ENCODE measurements at places on chromosomes 13 and 19. TPM values are rescaled to one million over a fixed set of nuclear protein-coding genes. Genes with fewer than 3 reads are reported as not detected.

Gene ZGLP1
- 4.7 TPM for total RNA-seq

Gene ZNF492
- 0.39 TPM for total RNA-seq

Gene GPI
- 298 TPM for total RNA-seq

Gene TSKS
- not detected for total RNA-seq

Gene ZNF724
- total RNA-seq = 77.5 TPM

Gene PSPN
- total RNA-seq = 0.93 TPM

Gene GGN
- 0.70 TPM for total RNA-seq

Gene SYNE4
- 24.1 TPM for total RNA-seq

DNA sequence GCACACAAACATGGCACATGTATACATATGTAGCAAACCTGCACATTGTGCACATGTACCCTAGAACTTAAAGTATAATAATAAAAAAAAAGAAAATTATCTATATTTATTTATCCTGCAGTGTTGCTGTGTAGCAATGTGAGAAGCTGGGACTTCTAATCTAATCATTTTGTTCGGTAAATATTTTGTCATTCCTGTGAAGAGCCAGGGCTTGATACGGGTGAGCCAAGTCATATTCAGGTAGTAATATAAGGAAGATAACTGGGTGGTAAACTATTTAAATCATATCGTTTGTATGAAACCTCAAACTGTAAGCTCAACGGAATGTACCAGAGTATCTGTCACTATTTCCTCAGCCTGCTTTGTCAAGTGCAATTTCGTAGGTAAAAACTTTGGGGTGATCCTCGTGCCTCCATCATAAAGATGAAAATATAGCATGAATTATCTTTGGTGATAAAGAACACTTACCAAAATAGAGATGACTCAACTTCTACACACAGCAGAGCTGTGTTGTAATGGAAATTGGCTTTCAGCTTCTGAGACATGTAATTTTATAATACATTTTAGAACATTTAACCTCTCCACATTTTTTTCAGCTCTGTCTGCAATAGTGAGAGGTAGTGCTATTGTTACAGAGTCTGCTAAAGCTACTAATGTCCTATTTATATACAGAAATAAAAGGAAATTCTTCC, 92.9 kb downstream of the PCDH9 start:
- H3K27me3 ChIP-seq = no peaks in the 10 kb centered on the region
- no peak overlapping the region for H3K4me3 ChIP-seq
- no peaks in the 10 kb centered on the region for H3K4me1 ChIP-seq

DNA sequence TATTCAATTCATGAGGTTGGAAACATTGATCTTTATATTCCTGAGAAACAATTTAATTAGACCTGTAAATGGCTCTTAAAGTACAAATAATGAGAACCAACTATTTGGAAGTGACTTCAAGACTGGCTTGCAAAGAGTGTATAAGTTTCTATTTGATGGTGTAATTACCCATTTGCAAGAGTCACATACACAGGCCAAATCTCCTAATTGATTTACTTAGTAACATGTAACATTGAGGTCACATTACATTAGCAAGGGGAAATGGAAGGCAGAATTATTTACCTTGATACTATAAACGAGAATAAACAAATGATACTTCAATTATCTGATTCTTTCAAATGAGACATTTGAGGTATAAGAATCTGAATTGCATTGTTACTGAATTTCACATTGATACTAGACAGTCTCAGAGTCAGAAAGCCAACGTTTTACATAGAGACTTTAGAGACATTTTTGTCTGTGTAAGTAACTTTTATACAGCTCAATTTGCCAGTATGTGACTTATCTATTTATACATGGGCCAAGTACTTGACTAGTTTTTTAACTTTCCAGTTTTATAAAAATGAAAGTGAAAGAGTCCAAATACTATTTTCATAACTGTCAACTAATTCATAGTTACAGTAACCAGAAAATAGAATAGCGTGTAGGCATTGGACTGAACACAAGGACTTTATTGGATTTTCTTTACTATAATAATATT, 95.6 kb upstream of the RFC3 start:
- no peaks in the 10 kb centered on the region for H3K36me3 ChIP-seq
- no peak overlapping the region for H3K27ac ChIP-seq
- H3K4me3 ChIP-seq = no peak overlapping the region

DNA sequence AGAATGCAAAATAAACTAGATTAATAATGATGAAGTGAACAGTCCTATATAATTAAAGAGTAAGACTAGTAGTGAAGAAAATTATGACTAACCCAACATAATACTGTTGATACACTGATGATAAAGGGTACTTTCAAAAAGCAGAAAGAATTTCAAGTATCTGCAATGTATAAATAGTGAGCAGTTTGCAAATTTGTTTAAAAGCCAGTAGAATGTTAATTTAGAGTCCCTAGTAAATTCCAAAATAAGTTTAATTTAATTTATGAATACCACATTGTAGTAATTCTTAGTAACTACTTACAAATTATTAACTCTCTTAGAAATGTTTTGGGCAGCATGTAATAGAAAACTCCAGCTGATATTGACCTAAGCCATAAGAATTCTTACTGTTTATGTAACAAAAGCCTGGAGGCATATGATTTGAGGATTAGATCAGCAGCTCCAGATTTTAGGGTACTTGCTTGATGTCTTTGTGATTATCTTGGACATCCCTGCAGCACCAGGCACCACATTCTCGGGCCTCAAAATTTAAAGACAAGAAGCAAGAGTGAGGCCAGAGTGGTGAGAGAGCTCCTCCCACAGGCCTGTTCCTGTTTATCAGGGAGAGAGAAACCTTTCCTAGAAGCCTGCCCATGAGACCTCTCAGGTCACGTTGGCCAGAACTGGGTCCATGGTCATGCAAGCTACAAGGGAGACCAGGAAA, 67.6 kb upstream of the TDRD3 start:
- no peak overlapping the region for H3K4me3 ChIP-seq
- no peaks in the 10 kb centered on the region for H3K27me3 ChIP-seq
- no peaks in the 10 kb centered on the region for H3K36me3 ChIP-seq
- H3K4me1 ChIP-seq = no peaks in the 10 kb centered on the region
- no peak overlapping the region for H3K27ac ChIP-seq

DNA sequence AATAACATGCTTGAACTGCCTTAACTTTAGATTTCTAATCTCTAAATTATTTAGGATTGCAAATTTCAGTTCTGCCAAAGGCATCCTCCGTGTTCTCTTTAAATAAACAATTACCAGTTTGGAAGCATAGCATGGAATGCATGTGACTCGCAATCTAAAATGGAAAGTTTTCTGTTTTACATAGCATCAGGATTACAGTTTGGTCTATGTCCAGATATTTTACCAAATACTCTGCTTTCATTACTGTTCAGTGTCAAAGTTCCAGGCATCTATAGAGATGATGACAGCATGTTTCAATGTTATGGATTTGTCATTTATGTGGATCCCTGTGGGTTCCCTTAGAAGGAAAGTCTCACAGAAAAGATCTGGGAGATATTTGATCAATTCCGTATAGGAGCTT, 16.8 kb downstream of the FLT1 start:
- no peak for DNase-seq
- no peak overlapping the region for H3K27ac ChIP-seq
- no peak overlapping the region for H3K4me3 ChIP-seq
- no peaks in the 10 kb centered on the region for H3K36me3 ChIP-seq
- H3K4me1 ChIP-seq = peaks cover 35% of the 10 kb centered on the region
- H3K27me3 ChIP-seq = no peaks in the 10 kb centered on the region

DNA sequence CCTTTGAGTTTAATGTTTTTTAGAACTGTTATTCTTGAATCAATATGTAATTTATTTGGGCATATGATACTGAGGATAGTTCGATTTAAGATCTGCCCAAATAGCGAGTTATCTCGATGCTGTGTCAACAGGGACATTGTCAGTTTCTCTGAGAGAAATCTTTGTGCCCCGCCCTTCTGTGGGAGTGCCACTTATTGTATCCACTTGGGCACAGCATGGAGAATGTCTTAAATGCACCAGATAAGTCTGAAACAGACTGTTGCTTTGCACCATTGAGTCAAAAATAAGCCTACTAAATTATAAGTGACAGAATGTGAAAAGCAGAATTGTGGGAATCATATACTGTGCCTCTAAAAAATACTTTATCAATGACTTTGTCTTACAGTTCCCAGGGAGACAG, 45.6 kb downstream of the RNASEH2B start:
- no peaks in the 10 kb centered on the region for H3K36me3 ChIP-seq
- H3K4me3 ChIP-seq = no peak overlapping the region
- no peaks in the 10 kb centered on the region for H3K4me1 ChIP-seq
- DNase-seq = no peak
- no peak overlapping the region for H3K27ac ChIP-seq

- no peak within 1 kb of the TSS for H3K27ac ChIP-seq
- peaks cover 42% of the 10 kb centered on the region for H3K27me3 ChIP-seq
- H3K4me3 ChIP-seq = peak within 1 kb of the TSS; percentile 79
- peak; percentile 98 for DNase-seq
- peaks cover 4% of the 10 kb centered on the region for H3K4me1 ChIP-seq
Measured at GRCh38 chr19:11814029-11814699, at the start of gene ZNF440. ZNF440 (plus strand) TSS chr19:11814273; CDS start chr19:11814448, 175 bp downstream.

- no peak for DNase-seq
- H3K27ac ChIP-seq = peak overlapping the region; percentile 21
- no peak overlapping the region for H3K4me3 ChIP-seq
Measured at GRCh38 chr13:79258489-79258888, 147.6 kb downstream of the RBM26 start.

DNA sequence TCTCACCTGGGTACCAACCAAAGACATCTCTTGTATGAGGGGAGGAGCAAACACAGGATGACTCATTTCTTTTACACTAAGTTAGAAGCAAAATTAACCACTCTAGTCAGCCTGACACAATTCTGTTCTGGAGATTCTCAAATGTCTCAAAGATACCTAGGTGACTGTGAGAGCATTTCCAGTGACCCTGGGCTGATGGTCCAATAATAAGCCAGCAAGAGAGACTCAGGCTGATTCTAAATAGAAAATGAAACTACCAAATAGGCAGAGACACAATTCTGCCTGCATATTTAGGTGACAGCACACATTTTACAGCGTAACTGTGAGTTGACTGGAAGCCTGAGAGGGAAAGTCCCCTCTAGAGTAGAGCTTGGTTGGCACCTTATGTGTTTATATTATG, 16.3 kb downstream of the ZNF91 start:
- H3K27me3 ChIP-seq = no peaks in the 10 kb centered on the region
- H3K4me3 ChIP-seq = no peak overlapping the region
- H3K36me3 ChIP-seq = peaks cover 3% of the 10 kb centered on the region
- no peak for DNase-seq

GRCh38 chr13:22839603-22840530, 340.9 kb upstream of the SGCG start:
- H3K4me3 ChIP-seq = no peak overlapping the region

- no peak overlapping the region for H3K27ac ChIP-seq
- H3K4me1 ChIP-seq = peaks cover 8% of the 10 kb centered on the region
- no peaks in the 10 kb centered on the region for H3K36me3 ChIP-seq
- H3K27me3 ChIP-seq = no peaks in the 10 kb centered on the region
Measured at GRCh38 chr13:25581351-25581750, 209.6 kb downstream of the ATP8A2 start.

- no peak overlapping the region for H3K4me3 ChIP-seq
- DNase-seq = no peak
- H3K27ac ChIP-seq = no peak overlapping the region
- H3K27me3 ChIP-seq = no peaks in the 10 kb centered on the region
- H3K4me1 ChIP-seq = no peaks in the 10 kb centered on the region
Measured at GRCh38 chr13:48431987-48432615, 19.2 kb upstream of the LPAR6 start.

- H3K27me3 ChIP-seq = no peaks in the 10 kb centered on the region
- H3K27ac ChIP-seq = no peak overlapping the region
- no peaks in the 10 kb centered on the region for H3K36me3 ChIP-seq
- no peak for DNase-seq
- no peaks in the 10 kb centered on the region for H3K4me1 ChIP-seq
Measured at GRCh38 chr19:756821-757688, 6.1 kb downstream of the MISP start.

DNA sequence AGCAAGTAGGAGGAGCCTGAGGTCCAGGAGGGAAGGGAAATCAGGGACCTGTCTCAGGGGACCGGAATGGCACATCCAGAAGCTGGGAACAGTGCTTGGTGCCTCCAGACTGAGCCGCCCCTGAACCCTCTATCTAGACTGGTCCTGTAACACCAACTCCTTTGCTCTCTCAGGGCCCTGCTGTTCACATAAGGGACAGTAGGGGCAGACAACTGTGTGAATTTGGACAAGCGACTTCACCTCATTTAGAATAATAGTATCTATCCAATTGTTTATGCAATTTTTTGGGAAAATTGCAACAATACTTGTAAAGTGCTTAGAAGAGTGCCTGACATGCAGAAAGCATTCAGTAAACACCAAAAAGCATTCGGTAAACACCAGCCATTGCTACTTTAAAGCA, 14.0 kb downstream of the SYMPK start:
- H3K4me1 ChIP-seq = no peaks in the 10 kb centered on the region
- H3K27me3 ChIP-seq = no peaks in the 10 kb centered on the region
- DNase-seq = peak; percentile 37

DNA sequence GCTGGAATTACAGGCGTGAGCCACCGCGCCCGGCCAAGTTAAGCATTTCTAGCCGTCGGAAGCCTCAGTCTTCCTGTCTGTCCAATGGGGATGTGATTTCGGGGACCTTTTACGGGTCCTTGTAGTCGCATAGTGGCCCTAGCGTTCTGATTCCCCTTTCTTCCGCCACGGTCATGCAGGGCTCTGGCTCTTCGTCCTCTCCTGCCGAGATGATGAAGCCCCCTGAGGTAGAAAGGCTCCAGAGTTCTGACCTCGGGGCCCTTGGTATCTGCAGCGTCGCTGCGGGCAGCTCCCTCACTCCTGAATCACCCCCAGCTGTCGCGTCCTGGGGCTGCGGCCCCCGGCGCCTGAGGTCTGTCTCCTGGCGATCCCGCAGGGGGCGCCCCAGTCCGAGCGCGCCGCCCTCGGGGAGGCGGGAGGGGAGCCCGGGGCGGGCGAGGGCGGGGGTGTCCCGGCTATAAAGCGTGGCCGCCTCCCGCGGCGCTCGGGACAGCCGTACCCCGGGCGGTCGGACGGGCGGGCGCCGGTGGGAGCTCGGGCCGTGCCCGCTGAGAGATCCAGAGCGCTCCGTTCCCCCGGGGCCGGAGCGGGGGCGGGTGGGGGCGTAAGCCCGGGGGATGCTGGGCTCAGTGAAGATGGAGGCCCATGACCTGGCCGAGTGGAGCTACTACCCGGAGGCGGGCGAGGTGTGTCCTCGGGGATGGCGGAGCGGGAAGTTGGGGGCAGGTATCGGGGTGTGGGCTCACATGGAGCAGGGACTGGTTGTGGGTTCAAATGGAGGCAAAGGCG, at the start of gene FOXA3:
Gene FOXA3, plus strand, starts transcription at position 487 of the 789 bp plus-strand sequence. Its CDS starts 131 bp downstream, at position 618.
- peak; percentile 84 for DNase-seq
- H3K36me3 ChIP-seq = peaks cover 7% of the 10 kb centered on the region
- peaks cover 29% of the 10 kb centered on the region for H3K4me1 ChIP-seq
- H3K4me3 ChIP-seq = peak within 1 kb of the TSS; percentile 63

- H3K36me3 ChIP-seq = no peaks in the 10 kb centered on the region
- DNase-seq = no peak
- no peak overlapping the region for H3K27ac ChIP-seq
- no peaks in the 10 kb centered on the region for H3K27me3 ChIP-seq
- no peak overlapping the region for H3K4me3 ChIP-seq
Measured at GRCh38 chr13:25766991-25767390, 284.8 kb downstream of the SHISA2 start.
